ENCODE measurements at places on chromosomes 2 and 18. TPM values are rescaled to one million over a fixed set of nuclear protein-coding genes. Genes with fewer than 3 reads are reported as not detected.

DNA sequence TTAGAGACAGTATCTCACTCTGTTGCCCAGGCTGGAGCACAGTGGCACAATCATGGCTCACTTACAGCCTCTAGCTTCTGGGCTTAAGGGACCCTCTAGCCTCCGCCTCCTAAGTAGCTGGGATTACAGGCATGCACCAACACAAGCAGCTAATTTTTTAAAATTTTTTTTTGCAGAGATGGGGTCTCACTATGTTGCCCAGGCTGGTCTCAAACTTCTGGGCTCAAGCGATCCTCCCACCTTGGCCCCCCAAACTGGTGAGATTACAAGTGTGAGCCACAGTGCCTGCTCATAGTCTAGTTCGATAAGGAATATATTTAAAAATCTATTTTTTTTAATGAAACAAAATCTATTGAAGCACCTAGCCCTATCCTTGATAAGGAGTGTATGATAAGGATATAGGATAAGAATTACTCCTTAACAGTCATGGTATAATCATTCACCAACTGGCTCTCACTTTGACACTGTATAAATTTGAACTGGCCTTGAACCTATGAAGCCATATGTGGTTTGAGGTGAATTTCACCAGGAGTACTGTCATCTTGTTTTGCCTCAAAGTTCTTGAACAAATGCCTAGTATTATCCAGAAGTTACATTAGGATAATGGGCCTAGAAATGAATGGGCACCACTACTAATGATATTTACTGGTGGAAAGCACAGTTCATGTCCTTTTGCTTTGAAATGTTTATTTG lies 71.1 kb downstream of the EXOC6B start:
- H3K4me1 ChIP-seq, result no peaks in the 10 kb centered on the region
- no peak overlapping the region for H3K4me3 ChIP-seq
- DNase-seq, result no peak
- no peak overlapping the region for H3K27ac ChIP-seq
- H3K36me3 ChIP-seq, result no peaks in the 10 kb centered on the region

DIPK1C gene
- total RNA-seq, result not detected

- H3K4me3 ChIP-seq, result no peak overlapping the region
- no peak for DNase-seq
- H3K4me1 ChIP-seq, result no peaks in the 10 kb centered on the region
Measured at GRCh38 chr2:195734395-195734794, 77.4 kb downstream of the SLC39A10 start.

HOXD8 gene
- total RNA-seq, result not detected

TIGD1 gene
- total RNA-seq, result 22.1 TPM

- H3K4me1 ChIP-seq, result peaks cover 4% of the 10 kb centered on the region
- H3K27ac ChIP-seq, result no peak overlapping the region
- H3K4me3 ChIP-seq, result no peak overlapping the region
- no peak for DNase-seq
- no peaks in the 10 kb centered on the region for H3K27me3 ChIP-seq
Measured at GRCh38 chr2:230162981-230163380, 56.8 kb downstream of the SP110 start.

IKZF2 gene
- 8.7 TPM for total RNA-seq

DNA sequence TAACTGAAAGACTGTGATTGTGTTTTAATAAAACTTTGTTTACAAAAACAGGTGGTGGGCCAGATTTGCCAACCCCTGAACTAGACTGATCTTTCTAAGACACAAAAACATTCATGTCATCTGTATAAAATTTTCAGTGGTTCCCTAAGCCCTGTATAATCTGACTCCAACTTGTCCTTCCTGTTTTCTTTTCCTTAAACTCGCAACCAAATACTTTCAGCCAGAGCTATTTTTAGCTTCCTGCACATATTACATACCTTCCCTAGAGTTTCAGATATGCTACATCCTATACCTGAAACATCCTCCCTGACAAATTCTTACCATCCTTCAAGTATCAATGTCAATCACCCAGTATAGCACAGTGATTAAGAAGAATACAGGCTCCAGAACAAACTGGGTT lies 4.8 kb downstream of the GCFC2 start:
- no peaks in the 10 kb centered on the region for H3K27me3 ChIP-seq
- no peak overlapping the region for H3K4me3 ChIP-seq
- peaks cover 1% of the 10 kb centered on the region for H3K4me1 ChIP-seq
- peaks cover 47% of the 10 kb centered on the region for H3K36me3 ChIP-seq
- H3K27ac ChIP-seq, result no peak overlapping the region
- no peak for DNase-seq
